Inflammatory macrophage treated with lipopolysaccharide for 1 hour (primary cell): ENCODE measurements at places on chromosomes 3 and 15.
A peak's percentile ranks its signal among the peaks of the same experiment; 100 is the strongest.

DNA sequence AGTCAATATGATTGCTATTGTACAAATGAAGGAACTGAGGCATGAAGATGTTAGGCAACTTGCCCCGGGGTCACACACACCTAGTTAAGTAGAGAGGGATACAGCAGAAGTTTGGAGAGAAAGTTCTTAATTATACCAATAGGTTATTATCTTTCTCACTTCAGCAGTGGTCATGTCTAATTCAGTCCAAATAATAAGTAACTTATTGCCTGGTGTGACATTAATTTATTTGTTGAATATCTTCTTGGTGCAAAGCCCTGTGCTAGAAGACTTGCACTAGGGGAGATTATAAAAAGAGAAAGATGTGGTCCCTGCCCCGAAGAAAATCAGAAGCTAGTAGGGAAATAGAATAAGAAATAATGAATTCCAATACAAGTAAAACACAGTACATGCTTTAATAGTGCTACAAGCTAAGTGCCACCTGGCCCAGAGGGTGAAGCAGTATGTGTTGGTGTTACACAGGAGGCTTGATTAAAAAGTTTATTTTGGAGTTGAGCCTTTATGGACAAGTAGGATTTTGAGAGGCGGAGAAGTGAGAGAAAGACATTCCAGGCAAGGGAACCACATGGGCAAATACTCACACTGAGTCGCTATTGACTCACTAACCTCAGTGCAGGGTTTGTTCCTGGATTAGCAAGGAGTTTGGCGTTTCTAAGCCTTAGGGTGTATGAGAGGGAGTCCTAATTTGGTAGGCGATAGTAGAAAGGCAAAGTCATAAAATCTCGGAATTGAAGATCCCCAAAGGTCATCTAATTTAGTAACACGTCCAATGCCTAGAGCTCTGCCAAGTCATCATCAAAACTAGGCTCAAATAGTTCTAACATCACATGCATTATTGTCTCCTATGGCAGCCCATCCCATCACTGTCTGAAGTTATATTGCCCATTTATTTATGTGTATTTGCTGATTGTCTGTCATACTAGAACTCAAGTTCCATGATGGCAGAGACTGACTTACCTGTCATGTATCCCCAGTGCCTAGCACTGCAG lies 19.2 kb upstream of the GSK3B start:
- DNase-seq, result no peak

GRCh38 chr15:66838671-66839239 lies 136.7 kb downstream of the SMAD6 start:
- no peak for DNase-seq

DNA sequence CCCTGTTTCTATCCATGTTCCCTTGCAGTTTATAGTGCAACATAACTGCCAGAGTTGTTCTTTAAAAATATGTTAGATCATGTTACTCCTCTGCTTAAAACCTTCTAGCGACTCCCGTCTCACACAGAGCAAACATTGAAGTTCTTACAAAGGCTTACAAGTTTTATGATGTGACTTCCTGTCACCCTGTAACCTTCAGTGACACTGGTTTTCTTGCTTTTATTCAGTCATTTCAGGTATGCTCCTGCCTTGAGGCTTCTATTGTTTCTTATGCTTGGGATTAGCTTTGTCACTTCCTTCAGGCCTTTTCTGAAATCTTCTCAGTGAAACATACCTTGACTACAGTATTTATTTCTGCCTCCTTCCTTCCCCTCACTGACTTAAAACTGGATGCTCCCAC lies 252.1 kb downstream of the DOCK3 start:
- no peak for DNase-seq

- no peak for DNase-seq
These were observed 322.0 kb upstream of the MANF start for GRCh38 chr3:51063053-51063452.

DNA sequence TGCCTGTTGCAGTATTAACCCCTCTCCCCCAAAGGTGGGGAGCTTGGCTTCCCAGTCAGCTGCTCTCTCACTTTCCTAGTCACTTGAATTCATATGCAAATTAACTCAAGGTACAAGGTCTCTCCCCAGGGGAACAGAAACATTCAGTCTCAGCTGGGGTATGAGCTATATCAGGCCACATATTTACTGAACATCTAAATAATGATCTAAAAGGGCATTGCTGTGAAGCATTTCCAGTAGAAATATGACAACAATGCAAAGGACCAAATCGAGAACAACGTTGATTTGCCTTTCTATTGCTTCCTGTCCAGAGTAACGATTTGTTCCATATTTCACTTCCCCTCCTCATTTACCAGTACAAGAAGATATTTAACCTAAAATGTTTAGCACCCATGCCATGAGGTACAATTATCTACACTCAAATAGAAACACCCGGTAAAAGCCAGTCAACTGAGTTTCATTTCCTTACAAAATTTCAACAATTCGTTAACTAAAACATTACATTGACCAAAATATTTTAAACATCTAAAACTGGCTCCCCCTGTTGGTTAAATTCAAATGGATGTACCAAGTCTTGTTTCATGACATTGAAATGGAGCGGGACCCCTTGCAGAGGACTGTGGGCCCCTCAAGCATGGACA lies 36.5 kb upstream of the KLHL6 start:
- peak; percentile 31 for DNase-seq

GRCh38 chr3:115445559-115445958 lies 177.8 kb upstream of the GAP43 start:
- DNase-seq, result no peak

- DNase-seq, result peak; percentile 53
These were observed 33.0 kb downstream of the HES1 start for GRCh38 chr3:194168994-194169393.

GRCh38 chr3:15623535-15624440 lies 22.2 kb downstream of the BTD start:
- no peak for DNase-seq

GRCh38 chr3:47380026-47380600 lies 708 bp upstream of the PTPN23 start:
- no peak for DNase-seq

GRCh38 chr15:40106203-40107161 lies 2.2 kb downstream of the BMF start:
- DNase-seq, result peak; percentile 76

- no peak for DNase-seq
These were observed 31.0 kb upstream of the THBS1 start for GRCh38 chr15:39549912-39550311.

DNA sequence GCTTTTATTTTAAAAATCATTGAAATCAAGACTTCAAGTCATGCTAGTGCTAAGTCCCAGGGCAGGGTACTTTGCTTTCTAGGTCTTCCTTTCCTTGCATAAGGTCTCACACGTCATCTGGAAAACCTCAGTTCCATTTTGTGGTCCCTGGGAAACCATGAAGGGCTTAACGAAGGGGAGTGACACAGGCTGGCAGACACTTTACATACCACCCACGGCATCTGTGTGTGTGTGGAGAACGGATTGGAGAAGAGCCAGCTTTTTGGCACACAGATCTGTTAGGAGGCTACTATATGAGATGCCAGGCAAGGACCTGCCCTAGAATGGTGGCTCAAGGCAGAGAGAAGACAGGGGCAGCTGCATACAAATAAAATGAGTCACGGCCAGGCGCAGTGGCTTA lies 107.5 kb upstream of the NSMCE3 start:
- DNase-seq, result no peak

GRCh38 chr3:46359733-46360493 lies 6.0 kb downstream of the CCR2 start:
- DNase-seq, result no peak

GRCh38 chr3:149581248-149581647 lies 76.6 kb downstream of the WWTR1 start:
- no peak for DNase-seq

DNA sequence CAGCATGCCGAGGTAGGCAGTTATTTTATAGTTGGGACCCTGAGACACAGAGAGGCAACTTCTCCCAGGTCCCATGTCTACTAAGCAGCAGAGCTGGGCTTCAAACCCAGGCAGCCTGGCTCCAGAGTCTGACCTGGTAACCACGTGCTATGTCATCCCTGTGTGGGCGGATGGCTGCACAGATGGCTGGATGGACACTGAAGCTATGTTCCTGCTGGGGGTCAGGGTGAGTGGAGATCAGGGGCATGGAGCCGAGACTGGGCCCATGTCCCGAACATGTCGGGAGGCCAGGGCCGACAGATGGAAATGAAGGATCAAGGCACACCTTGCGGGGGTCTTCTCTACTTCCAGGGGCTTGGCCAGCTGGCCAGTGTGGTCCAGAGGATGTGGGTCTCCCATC lies 9.3 kb upstream of the FBLN2 start:
- no peak for DNase-seq

GRCh38 chr3:41193794-41194539 lies 5.3 kb upstream of the CTNNB1 start:
- no peak for DNase-seq

DNA sequence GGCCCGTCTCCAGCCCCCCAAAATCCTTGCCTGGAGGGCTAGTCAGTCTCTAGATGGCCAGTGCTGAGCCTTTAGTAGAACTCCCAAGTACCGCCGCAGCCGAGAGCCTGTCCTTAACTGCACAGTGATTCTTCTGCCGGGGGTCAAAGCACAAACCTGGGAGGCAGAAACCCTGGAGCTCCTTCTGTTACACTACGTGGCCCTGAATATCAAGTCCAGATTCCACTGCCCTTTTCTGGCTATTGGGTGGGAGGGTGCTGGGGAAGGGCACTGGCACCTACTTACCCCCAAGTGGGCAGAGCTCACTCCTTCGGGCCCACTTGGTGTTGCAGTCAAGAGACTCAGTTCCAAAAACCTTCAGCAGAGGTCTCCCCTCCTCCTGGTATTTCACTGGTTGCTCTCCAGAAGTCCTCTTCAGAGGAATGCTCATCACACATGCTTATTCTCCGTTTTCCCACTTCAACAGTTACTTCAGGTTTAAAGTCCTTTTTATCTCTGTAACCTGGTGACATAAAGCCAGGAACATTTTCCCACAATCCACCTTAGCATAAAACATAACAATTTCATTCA lies 10.8 kb downstream of the PDHB start:
- DNase-seq, result no peak

DNA sequence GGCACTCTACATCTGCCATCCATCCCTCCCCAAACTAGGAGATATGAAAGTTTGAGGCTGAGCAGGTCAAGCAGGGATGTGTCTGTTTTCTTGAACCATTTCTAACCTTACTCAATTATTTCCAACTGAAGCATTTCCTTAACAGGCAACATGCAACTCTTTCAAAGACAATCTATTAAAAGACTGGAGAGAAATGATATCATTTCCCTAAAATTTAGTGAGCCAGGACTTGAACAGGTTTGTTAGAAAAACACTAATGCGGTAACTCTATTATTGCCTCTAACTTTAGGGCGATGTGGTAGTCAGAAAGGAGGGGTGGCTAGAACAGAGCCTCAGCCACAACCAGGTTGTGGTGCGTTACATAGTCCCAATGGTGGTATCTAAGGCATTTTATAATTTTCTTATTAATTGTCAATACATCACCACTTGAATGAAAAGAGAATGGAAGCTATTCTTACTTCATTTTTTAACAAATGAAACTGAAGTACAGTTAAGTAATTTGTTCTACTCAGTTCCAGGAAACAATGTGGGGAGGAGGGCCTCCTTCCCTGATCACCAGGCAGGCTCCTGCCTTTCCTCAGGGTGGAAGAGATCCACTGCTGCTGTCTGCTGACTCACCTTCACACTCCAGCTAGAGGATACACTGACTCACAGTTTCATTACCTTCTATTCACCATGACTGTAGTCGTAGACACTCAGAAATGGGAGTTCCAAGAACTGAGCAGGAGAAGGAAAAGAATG lies 22.8 kb downstream of the MYO1E start:
- peak; percentile 54 for DNase-seq

DNA sequence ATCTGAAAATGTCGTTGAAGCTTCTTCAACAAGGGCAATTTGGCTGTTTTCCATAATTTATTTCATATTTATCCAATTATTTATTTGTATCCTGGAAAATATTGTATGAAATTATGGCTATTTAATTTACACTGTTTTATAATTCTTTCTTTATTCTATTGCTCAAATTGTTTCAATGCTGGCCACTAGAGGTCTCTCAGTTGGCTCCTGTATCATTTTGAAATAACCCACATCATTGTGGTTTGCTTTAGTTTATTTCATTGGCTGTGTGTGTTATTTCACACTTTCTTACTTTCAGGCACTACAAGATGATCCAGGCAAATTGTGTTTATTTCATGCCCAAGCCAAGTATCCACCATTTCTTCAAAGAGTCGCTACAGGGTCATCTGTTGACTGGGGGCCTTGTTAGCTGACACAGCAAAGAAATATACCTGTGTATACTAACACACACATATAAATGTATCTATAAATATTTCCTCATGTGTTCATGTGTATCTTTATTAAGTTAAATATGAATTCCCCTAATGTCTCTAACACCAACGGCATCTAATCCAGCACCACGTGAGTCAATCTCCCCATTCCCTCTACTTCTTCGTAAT lies 86.2 kb downstream of the NPAP1 start:
- DNase-seq, result peak; percentile 2

GRCh38 chr3:152405915-152406802 lies 137.4 kb downstream of the MBNL1 start:
- DNase-seq, result peak; percentile 96

GRCh38 chr15:42020713-42021273 lies at the start of gene PLA2G4E:
Gene PLA2G4E, minus strand, starts transcription at chr15:42021042. Its CDS starts 12 bp downstream, at chr15:42021030.
- DNase-seq, result no peak

DNA sequence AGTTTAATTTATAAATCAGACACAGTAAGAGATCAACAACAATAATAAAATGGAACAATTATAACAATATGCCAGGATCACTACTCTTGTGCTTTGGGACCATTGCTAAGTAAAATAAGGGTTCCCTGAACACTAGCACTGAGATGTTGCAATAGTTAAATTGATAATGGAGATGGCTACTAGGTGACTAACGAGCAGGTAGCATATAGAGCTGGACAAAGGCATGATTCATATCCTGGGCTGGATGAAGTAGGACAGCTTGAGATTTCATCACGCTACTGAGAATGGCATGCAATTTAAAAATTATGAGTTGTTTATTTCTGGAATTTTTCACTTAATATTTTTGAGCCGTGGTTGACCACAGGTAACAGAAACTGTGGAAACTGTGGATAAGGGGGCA lies 20.7 kb upstream of the MYZAP start:
- DNase-seq, result no peak

- DNase-seq, result no peak
These were observed 74.6 kb downstream of the TGFBR2 start for GRCh38 chr3:30680789-30681648.

DNA sequence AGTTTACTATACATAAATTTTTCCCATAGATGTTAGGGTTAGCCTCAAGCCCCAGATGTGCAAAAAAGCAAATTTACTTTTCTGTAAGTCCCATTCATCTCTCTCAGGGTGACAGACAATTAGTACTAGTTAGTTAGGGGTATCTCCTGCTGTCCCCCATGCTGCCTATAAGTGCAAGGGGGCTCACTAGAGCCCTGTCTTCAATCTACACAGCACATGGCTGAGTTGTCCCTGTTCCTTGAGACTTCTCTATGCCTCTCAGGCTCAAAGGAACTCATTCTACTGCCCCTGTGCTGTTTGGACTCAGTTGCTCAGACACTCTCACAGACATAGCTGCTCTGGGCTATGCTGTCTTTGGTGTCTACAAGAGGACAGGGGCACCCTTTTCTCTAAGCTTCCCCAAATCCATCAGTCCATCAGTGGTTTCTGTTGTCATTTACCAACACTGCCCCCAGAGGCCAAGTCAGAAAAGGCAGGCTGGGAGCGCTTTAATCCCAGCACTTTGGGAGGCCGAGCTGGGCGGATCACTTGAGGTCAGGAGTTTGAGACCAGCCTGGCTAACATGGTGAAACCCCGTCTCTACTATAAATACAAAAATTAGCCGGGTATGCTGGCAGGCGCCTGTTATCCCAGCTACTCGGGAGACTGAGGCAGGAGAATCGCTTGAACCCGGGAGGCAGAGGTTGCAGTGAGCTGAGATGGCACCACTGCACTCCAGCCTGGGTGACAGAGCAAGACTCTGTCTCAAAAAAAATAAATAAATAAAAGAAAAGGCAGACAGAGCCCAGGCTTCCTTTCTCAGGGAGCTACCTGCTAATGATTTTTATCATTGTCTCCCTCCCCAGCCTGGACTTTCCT lies 31.4 kb upstream of the PRTG start:
- peak; percentile 7 for DNase-seq
